Naive thymus-derived CD8-positive, alpha-beta T cell (primary cell): ENCODE measurements at places on chromosomes 13 and 19. TPM values are rescaled to one million over a fixed set of nuclear protein-coding genes. Genes with fewer than 3 reads are reported as not detected.

- DNase-seq, result no peak
Measured at GRCh38 chr13:74068471-74068870, 65.7 kb downstream of the KLF12 start.

- DNase-seq, result peak; percentile 12
Measured at GRCh38 chr13:113855012-113855921, 8.6 kb downstream of the GAS6 start.

The ZNF253 gene
- polyA plus RNA-seq, result 7.1 TPM

- no peak for DNase-seq
Measured at GRCh38 chr13:47680748-47681147, 320.3 kb downstream of the SUCLA2 start.

DNA sequence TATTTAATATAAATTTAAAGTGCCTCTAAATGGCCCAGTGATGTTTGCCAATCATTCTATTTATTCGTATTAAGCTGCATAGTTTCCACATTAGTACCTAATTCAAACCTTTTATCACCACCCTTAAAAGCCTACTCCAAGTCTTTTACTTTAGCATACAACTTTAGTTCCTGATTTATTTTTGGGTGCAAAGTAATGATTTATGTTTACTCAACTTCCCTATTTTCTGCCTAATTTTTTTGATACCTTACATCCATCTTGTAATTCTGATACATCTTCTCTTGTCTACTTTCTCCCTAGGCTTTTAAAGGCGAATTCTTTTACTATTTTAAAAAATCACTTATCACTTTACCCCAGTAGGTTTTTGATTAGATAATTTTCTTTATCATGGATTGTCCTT lies 2651.1 kb upstream of the PCDH20 start:
- no peak for DNase-seq

- no peak for DNase-seq
Measured at GRCh38 chr19:33198169-33198568, 4.0 kb downstream of the LRP3 start.

The GRK1 gene
- not detected for polyA plus RNA-seq

The MAG gene
- polyA plus RNA-seq, result 0.08 TPM

GRCh38 chr13:77480066-77480465 lies 55.4 kb upstream of the SCEL start:
- no peak for DNase-seq

DNA sequence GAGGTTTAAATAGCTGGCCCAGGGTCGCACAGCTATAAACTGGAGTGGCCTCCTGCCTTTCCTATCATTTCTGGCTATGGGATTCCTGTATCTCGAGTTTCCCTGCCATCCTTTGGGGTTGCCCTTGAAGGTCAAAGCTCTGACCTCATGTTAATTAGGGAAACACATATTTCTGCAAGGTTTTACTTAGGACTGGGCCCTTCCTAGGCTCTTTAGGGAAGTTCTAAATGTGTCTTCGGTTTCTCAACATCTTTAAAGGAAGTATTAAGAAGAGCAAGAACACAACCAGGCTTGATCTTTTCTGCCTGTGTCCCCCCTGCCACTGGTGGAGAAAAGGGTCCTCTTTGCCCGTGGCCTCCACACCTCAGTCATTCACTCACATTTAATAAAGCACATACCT lies 10.8 kb downstream of the LCP1 start:
- DNase-seq, result no peak

DNA sequence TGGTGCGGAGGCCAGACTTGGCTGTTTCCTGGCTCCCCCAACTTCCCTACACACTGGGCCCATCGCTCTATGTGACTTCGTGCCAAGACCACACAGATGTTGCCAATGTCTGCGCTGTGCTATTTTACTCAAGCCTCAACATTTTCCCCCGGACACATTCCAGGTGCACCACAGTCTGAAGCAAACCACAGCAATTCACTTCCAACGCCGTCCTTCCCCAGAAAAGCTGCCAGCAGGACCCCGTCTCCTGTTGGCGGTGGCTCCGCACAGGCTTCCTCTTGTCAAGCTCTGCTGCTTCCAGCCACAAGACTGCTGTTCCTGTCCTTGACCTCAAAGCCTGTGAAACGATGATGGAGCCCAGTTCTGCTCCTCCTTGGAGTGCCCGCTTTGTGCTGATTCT lies 100.7 kb downstream of the CRYL1 start:
- DNase-seq, result no peak

DNA sequence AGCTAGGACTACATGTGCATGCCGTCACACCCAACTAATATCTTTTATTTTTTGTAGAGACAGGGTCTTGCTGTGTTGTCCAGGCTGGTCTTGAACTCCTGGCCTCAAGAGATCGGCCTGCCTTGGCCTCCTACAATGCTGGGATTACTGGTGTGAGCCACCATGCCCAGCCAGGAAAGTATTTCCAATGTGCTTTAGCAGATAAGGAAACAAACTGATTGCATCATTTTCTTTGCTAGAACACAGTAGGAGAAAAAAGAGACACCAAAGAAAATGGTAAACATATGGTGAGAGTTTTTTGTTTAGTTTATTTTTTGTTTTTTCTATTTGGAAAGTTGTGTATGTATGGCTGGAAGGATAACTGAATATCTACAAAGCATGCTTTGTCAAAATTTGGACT lies 46.9 kb upstream of the AKAP11 start:
- DNase-seq, result no peak

DNA sequence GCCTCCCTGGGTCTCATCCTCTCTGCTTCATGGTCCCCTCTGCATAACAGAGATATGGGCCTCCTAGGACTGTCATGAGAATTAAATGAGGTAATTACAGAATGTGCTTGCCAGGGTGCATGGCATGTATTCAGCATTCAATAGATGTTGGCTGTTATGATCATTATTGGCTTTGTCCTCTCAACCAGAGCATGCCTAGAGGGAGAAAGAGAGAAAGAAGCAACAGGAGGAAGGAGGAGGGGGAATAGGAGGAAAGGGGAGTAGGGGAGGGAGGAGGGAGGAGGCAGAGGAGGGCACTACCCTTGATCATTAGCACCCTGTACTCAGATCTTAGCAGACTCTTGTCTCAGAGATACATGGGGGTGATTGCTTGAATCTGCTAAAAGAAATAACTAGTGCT lies 41.0 kb upstream of the SIAH3 start:
- no peak for DNase-seq

DNA sequence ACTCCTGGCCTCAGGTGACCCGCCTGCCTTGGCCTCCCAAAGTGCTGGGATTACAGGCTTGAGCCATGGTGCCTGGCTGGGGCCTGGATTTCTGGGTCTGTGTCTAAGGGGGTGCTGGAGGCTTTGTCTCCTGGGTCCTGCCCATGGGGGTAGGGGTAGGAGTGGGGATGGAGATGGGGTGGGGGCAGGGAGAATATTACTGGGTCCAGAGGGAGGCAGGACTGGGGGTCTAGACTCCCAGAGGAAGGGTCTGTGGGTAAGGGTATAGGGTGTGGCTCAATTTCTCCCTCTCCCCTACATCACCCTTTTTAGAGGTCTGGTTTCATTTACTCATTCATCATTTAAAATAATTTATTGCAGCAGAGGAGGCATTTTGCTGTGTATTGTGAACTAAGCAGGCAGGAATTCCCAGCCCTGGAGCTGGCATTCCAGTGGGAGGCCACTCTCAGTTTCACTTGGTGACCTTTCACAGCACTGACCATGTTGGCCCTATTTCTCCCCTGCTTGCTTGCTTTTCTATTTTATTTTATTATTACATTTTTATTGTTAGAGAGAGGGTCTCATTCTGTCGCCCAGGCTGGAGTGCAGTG lies 810 bp upstream of the NFKBID start:
- DNase-seq, result no peak

The TSPAN16 gene
- not detected for polyA plus RNA-seq

GRCh38 chr13:63436325-63436668 lies 2020.6 kb upstream of the PCDH20 start:
- DNase-seq, result no peak

The NANOS3 gene
- polyA plus RNA-seq, result not detected
